Pons (tissue), 1 donor: ENCODE measurements at places on chromosomes 7 and 10.

DNA sequence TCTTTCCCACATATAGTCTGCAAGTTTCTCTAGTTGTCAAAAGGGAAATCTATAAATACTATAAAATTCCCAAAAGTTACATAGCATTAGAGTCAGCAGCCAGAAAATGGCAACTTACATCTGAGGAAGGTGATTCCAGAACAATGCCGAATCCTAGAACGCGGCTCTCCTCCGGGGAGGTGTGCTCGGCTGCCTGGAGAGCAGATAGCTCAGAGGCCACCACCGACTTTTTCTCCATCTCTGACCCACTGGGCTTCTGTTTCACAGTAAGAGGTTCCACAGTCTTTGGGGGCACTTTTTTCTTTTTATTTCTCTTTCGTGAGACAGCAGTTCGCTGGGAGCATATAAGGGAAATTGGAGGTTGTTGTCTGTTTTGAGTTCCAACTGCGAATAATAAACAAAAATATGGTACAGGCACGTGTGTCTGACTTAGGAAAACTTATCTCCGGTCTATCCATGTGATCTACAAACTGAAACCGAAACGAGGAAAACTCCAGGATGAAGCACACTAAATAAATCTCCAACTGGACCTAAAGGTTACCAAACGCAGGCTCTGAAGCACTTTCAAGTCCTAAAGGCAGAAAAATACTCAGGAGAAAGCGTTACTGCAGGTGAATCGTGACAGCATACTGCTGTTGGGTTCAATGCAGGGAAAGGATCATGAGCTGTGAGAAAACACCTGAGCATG, 36.2 kb downstream of the BEND7 start:
- no peak for DNase-seq

DNA sequence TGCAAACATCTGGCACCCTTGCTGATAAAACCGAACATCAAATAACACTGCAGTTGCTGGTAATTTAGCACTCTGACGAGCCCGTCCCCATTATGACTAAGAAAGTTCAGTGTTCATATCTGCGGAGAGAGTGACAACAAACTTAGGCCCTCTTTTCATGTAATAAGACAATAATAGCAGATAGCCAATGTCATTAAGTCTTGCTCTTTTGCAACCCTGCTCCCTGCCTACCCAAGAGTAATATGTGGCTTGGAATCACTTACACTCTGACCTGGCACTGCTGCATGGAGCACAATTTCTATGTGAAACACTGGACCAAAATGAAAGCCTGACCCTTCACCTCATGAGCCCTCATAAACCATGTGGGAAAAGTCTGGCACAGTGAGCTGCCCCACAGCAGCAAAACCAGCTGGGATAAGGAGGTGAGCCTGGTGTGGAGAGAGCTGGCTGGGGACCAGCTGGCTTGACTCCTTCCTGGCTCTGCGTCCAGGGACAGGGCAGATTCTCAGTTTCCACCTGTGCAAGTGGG, 86.5 kb downstream of the HIPK2 start:
- no peak for DNase-seq

DNA sequence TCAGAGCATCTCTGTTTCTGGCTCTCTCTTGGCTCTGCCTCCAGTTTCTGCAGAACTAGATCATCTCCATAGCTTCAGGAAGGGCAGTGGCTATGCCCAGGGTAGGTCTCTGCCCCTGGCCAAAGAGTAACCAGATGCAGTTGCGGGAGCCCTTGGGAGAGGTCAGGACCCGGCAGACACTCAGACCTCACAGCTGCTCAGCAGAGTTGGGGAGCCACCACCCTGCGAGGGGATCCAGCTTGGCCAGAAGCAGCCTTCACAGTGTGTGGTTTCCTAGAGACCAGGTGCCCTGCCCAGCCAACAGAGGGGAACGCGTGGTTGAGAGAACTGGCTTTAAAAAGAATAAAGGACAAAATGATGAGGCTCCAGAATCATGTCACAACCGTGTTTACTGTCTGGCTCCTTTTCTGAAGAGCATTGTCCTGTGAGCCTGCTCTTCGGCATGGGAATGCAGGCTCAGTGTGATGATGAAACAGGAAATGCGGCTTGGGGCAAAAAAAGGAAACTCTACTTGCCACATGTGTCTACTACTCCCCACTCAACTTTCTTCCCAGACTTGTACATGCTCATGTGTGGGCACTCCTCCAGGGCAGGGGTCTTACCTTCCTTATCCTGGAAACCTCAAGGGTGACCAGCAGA, 243.1 kb downstream of the INHBA start:
- DNase-seq, result peak; percentile 54

- DNase-seq, result no peak
Measured at GRCh38 chr7:110987127-110987693, 103.7 kb upstream of the LRRN3 start.

DNA sequence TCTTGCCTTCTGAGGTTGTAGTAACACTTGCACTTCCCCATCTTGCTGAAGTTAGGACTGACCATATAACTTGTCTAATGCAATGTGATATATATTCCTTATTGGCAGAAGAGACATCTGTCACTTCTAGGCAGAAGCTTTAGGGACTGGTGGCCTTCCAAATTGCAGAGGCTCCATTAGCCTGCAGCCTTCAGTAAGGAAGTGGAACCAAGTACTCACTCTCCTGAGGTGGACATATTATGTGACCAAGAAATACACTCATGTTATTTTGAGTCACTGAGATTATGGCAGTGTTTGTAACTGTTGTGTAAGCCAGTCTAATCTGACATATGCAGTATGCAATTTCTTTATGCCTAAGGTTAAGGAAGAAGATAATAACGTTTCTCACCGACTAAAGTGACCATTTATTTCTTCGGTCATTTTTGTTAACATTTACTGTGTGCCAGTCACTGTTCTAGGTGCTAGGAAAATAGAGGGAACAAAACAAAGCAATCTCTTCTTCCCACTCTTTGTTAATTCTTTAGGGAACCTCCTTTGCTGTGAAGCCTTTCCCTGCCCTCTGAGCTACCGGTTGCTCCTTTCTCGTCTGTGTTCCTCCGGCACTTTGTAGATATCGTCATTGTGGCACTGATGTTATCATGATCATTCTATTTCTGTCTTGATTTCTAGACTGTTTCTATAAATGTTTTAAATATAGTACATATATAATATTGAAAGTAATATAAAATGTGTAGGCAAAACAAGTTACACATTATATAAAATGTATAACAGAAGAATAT, 52.9 kb upstream of the HBP1 start:
- no peak for DNase-seq

- no peak for DNase-seq
Measured at GRCh38 chr7:876972-877311, 588 bp downstream of the GET4 start.

- DNase-seq, result no peak
Measured at GRCh38 chr10:124131172-124131571, 37.8 kb upstream of the CHST15 start.

DNA sequence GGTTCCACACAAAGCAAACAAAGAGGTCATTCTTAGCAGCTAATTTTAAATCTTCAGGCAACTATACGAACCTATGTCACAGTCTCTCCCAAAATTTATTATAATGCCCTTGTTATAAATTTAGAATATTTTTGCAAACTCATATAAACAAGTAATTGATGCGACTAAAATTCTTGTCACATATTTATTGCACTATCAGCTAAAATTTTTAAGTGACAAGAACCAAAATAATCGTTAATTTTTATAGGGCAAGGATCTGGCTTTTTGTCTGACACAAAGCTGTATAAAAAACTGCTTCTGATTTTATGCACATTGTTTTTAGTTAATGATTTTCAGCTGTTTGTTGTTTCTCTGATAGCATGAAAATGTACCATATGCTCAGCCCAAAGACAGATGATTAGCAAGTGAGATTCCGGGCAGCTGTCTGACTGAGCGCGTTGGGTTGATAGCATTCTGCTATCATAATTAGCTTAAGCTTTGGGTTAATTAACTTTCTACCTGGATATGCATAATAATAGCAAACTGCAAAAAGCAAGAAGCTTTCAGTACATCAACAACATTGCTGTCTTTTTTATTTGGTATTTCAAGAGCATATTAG, 136.0 kb downstream of the MGMT start:
- DNase-seq, result no peak

GRCh38 chr7:33091111-33091531, 18.1 kb downstream of the RP9 start:
- no peak for DNase-seq
